GM23248 (cell line): ENCODE measurements at places on chromosomes 7 and 10. TPM values are rescaled to one million over a fixed set of nuclear protein-coding genes. Genes with fewer than 3 reads are reported as not detected.

Gene CACNB2
- total RNA-seq = 0.32 and 3.7 TPM in 2 replicates

Gene ABCB4
- total RNA-seq = 0.43 and 0.51 TPM in 2 replicates

Gene CLCN1
- total RNA-seq = not detected in 2 replicates

Gene NCAPG2
- 15.6 and 15.7 TPM in 2 replicates for total RNA-seq

Gene TMEM225B
- total RNA-seq = not detected in 2 replicates

Gene ATRNL1
- total RNA-seq = not detected in 2 replicates

Gene FAM3C
- total RNA-seq = 38.6 and 43.5 TPM in 2 replicates

Gene CYP17A1
- not detected in 2 replicates for total RNA-seq

Gene CALN1
- not detected in 2 replicates for total RNA-seq

Gene SRRM3
- 0.65 TPM in 1 of 2 replicates, not detected in the other for total RNA-seq

DNA sequence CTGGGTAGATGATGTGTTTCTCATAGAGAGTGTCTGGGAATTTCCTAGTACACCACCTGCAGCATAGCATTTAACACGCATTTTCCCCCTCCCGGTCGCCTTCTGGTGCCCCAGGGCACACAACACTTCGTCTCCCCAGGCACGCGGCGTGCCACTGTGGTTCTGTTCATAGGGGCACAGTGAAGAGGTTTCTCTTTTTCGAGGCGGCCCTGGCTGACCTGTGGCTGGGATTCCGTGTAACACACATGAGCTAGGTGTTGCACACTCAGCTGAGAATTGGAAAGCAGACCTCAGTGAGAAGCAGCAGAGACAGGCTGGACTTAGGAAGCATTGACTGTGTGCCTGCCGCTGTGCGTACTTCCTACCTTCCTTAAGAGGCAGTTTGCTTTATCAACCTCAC lies 214.3 kb upstream of the SHH start:
- no peaks in the 10 kb centered on the region for H3K4me1 ChIP-seq
- no peak overlapping the region for H3K27ac ChIP-seq

DNA sequence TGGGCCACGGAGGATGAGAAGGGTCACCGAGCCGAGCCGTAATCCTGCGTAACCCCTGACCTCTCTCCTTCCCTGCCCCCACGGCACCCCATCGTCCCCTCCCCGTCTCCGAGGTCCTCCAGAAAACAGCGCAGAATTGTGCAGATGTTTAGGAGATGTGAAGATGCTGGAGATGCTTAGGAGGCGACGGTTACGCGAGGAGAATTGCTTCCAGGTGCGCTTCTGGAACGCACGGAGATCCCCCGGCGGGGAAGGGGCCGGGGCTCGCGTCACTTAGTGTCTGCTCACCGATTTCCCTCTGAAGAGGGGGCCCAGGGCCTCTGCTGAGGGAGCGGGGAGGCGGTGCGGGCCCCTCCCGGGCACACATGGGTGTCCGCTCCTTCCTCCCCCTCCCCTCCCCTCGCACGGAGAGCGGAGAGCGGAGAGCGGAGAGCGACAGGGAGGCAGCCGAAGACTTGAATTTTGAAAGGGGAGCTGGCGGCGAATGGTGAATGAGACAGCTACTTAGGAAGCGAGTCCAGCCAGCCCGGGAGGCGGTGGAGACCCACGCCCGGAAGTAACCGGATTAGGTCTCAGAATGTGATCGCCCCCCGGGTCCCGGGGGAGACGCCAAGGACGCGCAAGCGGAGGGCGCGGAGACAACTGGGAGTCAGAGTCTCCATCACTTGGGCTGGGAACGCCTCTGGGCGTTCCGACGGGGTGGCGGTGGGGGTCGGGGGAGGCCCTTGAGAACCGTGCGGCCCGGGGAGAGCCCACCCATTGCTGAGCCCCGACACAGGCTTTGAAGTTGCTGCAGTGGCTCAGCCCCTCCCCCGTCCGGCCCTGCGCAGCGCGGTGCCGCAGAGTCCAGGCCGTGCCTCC lies 8.7 kb upstream of the EN2 start:
- no peak overlapping the region for H3K4me3 ChIP-seq
- no peaks in the 10 kb centered on the region for H3K4me1 ChIP-seq
- no peaks in the 10 kb centered on the region for H3K36me3 ChIP-seq

- no peak overlapping the region for H3K4me3 ChIP-seq
- H3K27ac ChIP-seq = no peak overlapping the region
- H3K36me3 ChIP-seq = no peaks in the 10 kb centered on the region
- no peak for DNase-seq
Measured at GRCh38 chr10:55641601-55642000, 719.5 kb downstream of the ZWINT start.

GRCh38 chr7:30116771-30117170 lies 18.0 kb upstream of the MTURN start:
- peak; percentile 91 for DNase-seq
- H3K27me3 ChIP-seq = no peaks in the 10 kb centered on the region
- H3K27ac ChIP-seq = peak overlapping the region; percentile 63

DNA sequence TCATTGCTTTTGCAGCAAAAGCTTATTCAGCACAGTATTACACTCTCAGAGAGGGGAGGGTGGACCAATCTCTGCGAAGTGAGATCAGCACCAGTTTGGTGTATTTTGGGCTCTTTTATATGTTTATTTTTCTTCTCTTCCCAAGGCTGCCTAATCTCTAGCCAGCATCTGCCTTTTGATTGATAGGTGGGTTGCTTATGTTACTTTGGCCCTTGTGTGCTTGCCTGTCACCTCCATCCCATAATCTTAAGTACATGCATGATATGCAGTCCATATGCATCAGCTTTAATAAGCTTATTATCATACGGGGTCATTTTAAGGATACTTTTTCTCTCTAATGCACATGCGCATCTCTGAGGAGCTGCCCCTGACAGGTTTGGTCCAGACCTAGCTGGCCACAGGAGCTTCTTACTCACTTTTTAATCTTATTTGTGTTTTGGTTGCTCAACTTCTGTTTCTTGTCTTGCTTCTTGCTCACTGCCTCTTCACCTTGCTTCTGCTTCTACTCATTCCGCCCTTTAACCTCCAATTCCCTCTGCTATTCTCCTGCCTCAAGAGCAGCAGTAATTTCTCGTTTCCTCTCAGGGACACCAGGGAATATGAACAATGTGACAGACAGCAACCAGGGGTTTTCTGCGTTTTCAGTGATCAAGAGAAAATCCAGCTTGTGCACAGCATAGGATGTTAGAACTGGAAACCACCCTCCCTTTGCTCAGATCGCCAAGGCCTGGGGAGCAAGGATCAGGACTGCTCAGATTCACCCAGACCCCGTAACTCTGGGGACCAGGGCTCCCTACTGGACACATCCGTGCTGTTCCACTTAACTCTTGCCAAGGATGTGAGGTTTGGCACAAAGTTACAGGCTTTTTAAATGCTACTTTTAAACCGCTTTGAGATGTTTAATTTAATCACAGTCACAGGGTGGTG lies 10.0 kb downstream of the RGR start:
- DNase-seq = no peak
- H3K4me1 ChIP-seq = no peaks in the 10 kb centered on the region
- H3K27me3 ChIP-seq = 0 out of 2 replicates have a peak, but pooled peaks cover 4% of the 10 kb centered on the region
- H3K36me3 ChIP-seq = no peaks in the 10 kb centered on the region

- H3K4me1 ChIP-seq = peaks cover 39% of the 10 kb centered on the region
- H3K27me3 ChIP-seq = no peaks in the 10 kb centered on the region
- no peak for DNase-seq
- H3K36me3 ChIP-seq = no peaks in the 10 kb centered on the region
Measured at GRCh38 chr7:36393826-36394225, 4.2 kb downstream of the ANLN start.

GRCh38 chr10:63010203-63010602 lies 122.9 kb upstream of the NRBF2 start:
- DNase-seq = no peak
- peaks cover 7% of the 10 kb centered on the region for H3K4me1 ChIP-seq
- H3K27ac ChIP-seq = no peak overlapping the region
- H3K4me3 ChIP-seq = no peak overlapping the region

DNA sequence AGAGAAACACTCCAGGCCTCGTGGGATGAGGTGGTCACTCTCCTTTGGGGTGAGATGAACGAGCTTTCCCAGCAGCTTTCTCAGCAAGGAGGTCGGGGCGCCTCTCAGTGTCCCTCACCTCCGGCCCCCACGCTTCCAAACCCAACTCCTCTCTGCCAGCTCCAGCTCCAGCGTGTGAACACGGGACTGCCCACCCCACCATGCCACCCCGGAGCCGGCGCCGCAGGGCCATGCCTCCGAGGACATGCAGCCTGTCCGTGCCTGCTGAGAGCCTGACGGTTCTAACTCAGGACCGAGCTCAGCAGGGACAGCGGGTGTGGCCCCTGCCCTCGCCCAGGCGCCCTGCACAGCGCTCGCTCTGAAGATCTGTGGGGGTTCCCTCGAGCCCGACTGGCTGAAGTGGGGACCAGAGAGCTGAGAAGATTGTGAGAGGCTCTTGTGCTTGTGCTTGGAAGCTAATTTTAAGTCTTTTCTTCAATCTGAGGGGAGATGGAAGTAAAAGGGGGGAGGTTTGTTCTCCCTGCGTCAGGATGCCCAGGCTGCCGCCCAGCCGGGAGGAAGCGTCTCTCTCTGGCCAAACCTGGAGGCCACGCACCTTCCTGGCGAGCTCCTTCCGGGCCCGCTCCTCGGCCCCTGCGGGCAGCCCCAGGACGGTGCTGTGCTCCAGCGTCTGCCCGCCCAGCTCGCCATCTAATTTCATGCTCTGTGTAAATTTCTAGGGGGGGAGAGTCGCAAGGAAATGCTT lies 5.1 kb upstream of the ADAM8 start:
- H3K4me1 ChIP-seq = no peaks in the 10 kb centered on the region
- DNase-seq = no peak
- H3K27ac ChIP-seq = no peak overlapping the region
- H3K27me3 ChIP-seq = no peaks in the 10 kb centered on the region

DNA sequence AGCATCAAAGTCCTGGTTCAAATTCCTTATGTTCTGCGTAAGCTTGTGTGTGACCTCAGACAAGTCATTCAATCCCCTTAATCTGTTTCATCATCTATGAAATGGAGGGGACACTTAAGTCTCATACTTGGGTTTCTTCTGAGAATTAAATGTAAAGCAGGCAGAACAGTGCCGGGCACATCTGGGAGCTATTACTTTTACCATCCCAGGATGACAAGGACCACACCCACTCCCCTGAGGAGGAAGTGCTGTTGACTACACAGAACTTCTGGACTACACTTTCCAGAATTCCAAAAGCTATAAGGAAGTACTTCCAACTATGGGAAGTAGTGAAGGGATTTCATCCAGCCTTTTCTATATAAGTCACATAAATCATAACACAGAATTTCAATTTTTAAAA lies 294.9 kb downstream of the IPMK start:
- H3K36me3 ChIP-seq = no peaks in the 10 kb centered on the region
- no peak overlapping the region for H3K4me3 ChIP-seq
- DNase-seq = peak; percentile 50
- peak overlapping the region; percentile 34 for H3K27ac ChIP-seq

- no peak overlapping the region for H3K27ac ChIP-seq
- peaks cover 10% of the 10 kb centered on the region for H3K4me1 ChIP-seq
- H3K27me3 ChIP-seq = no peaks in the 10 kb centered on the region
- DNase-seq = no peak
Measured at GRCh38 chr10:17766731-17767130, 14.7 kb downstream of the TMEM236 start.

GRCh38 chr10:18216482-18216881 lies 76.3 kb downstream of the CACNB2 start:
- no peaks in the 10 kb centered on the region for H3K36me3 ChIP-seq
- H3K27ac ChIP-seq = no peak overlapping the region
- no peaks in the 10 kb centered on the region for H3K4me1 ChIP-seq
- no peak overlapping the region for H3K4me3 ChIP-seq
- DNase-seq = peak; percentile 62
- no peaks in the 10 kb centered on the region for H3K27me3 ChIP-seq

DNA sequence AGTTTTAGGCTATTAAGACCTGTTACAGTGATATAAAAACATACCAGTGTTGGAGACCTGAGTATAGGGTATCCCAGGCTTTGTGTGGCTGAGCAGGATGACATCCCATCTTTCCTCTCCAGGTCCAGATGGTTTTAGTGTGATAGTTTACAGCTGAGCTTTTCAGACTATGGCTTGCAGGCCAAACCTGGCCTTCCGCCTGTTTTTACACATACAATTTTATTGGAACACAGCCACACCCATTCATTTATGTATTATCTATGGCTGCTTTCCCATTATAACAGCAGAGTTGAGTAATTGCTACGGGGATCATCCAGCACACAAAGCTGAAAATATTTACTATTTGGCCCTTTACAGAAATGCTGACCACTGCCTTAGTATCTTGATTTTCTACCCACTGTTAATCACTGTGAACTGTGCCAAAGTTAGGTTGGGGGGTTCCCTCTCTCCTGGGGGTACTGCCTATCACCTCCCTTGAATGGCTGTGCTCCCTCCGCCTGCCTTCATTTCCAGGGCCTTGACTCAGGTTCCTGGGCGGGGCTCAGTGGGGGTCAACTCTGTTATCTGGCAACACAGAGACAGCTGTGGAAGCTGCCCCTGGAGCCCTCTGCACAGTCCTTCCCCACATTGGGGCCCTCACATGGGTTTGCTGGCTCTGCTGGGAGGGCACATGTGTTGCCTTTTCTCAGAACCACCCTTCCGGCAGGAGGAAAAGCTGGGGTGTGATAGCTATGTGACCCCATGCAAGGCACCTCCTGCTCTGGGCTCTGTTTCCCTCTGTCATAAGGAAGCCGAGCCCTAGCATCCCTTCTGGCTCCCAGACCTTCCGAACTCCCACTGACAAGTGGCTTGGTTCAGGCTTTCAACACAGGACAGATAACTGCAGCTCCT lies 40.3 kb upstream of the SH2D4B start:
- no peaks in the 10 kb centered on the region for H3K36me3 ChIP-seq
- H3K27ac ChIP-seq = peak overlapping the region; percentile 7; the same call in 1 of the 2 replicates
- peaks cover 44% of the 10 kb centered on the region for H3K4me1 ChIP-seq
- DNase-seq = peak; percentile 67
- H3K27me3 ChIP-seq = no peaks in the 10 kb centered on the region

DNA sequence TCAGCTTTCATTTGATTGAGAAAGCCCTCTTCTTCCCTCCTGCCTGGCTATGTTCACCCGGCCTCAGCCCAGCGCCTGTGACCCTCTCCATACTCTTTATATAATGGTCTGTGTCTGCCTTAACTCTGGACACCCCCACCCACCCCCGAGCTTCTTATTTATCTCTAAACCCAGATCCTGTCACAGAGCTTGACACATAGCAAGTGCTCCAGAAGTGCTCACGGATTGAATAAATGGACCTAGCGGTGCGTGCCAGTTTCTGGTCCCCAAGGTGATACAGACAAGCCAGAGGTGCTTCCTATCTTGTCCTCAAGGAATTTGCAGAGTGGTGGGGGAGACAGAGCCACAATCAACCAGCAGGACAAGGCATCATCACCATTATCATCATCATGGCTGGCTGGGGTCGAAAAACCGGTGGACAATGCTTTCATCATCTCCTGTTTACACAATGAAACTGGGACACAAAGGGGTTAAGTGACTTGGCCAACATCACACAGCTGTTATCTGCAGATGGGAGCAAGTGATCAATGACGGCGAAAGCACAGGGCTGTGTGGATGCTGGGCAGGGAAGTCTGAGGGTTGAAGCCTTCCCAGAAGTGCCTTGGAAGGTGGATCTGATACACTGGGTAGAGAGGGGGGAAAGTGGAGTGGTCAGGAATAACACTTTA lies 2.2 kb upstream of the LOXL4 start:
- H3K4me3 ChIP-seq = no peak overlapping the region
- peaks cover 25% of the 10 kb centered on the region for H3K4me1 ChIP-seq
- H3K27ac ChIP-seq = 0 out of 2 replicates have a peak overlapping the region, but pooled peaks have one; percentile 55
- H3K27me3 ChIP-seq = no peaks in the 10 kb centered on the region
- no peaks in the 10 kb centered on the region for H3K36me3 ChIP-seq
- DNase-seq = no peak
